Airway epithelial cell (primary cell): ENCODE measurements at places on chromosomes 11 and 22. TPM values are rescaled to one million over a fixed set of nuclear protein-coding genes. Genes with fewer than 3 reads are reported as not detected.

Gene UPK3A
- not detected in 2 replicates for total RNA-seq

Gene MMP13
- 1.2 and 2.3 TPM in 2 replicates for total RNA-seq

Gene NNMT
- 3.7 and 5.4 TPM in 2 replicates for total RNA-seq

Gene PGA5
- not detected in 2 replicates for total RNA-seq

Gene RFPL1
- total RNA-seq = not detected in 2 replicates

Gene TMPRSS13
- 22.9 and 32.7 TPM in 2 replicates for total RNA-seq

Gene C22orf31
- not detected in 2 replicates for total RNA-seq

Gene OR51E2
- total RNA-seq = not detected in 2 replicates

Gene TMEM135
- total RNA-seq = 13.8 and 17.8 TPM in 2 replicates

Gene AP1B1
- 112 and 129 TPM in 2 replicates for total RNA-seq

Gene KRTAP5-11
- total RNA-seq = not detected in 2 replicates

Gene NRXN2
- not detected in 2 replicates for total RNA-seq

Gene PPME1
- total RNA-seq = 42.0 and 44.9 TPM in 2 replicates

Gene OR51A2
- not detected in 2 replicates for total RNA-seq

Gene PDE3B
- total RNA-seq = 1.4 and 1.8 TPM in 2 replicates
